Dorsolateral prefrontal cortex (tissue), 122 donors: ENCODE measurements at places on chromosomes 6 and 20. TPM values are rescaled to one million over a fixed set of nuclear protein-coding genes. Genes with fewer than 3 reads are reported as not detected.

- DNase-seq = no peak
Measured at GRCh38 chr6:16876201-16876600, 114.9 kb upstream of the ATXN1 start.

GRCh38 chr20:62089393-62089792 lies 23.7 kb upstream of the TAF4 start:
- no peak for DNase-seq

DNA sequence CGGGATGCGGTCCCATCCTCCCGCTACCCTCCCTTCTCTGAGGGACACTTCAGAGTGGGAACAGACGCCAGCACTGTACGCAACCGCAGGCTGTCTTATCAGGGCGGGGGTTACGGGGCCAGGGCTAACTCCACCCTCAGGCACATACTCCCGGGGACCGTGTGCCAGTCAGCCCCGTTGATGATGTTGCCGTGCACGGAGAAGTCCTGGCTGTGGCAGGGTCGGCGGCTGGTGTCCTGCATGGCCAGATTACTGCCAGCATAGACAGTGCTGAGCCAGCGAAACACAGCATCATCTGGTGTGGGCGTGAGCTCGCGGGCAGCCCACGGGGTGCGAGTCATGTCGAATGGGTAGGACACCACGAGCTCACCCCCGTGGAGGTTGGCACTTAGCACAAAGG lies 5.0 kb downstream of the CPXM1 start:
- DNase-seq = no peak

GRCh38 chr6:1739220-1739619 lies 129.5 kb downstream of the FOXC1 start:
- DNase-seq = no peak

DNA sequence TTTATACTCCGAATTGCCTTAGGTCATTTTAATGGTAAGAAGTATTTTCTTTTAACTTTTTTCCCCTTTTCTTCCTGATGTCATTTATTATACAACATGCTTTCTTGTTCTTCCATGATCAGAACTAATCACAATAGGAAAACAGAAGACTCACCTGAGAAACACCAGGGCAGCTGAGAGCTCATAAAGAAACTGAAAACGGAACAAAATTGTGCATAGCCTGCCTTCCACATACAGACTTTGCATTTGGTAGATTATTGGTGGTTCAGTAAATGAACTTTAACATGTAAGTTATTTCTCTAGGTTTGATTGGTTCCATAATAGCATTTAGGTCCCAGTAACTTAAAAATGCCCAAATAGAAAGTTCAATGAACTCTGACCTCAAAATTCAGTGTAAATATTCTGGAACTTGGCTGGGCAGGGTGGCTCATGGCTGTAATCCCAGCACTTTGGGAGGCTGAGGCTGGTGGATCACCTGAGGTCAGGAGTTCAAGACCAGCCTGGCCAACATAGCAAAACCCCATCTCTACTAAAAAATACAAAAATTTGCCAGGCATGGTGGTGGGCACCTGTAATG lies 161.1 kb upstream of the DTNBP1 start:
- no peak for DNase-seq

The ZKSCAN8 gene
- 32.6 TPM for total RNA-seq
